Psoas muscle (tissue), 8 donors: ENCODE measurements at places on chromosomes 1 and 21. TPM values are rescaled to one million over a fixed set of nuclear protein-coding genes. Genes with fewer than 3 reads are reported as not detected.

- DNase-seq: peak; percentile 97
Observed at GRCh38 chr1:45521413-45522323, at the start of gene PRDX1. PRDX1 (minus strand) TSS chr1:45521884; CDS start chr1:45519043, 2,841 bp downstream.

DNA sequence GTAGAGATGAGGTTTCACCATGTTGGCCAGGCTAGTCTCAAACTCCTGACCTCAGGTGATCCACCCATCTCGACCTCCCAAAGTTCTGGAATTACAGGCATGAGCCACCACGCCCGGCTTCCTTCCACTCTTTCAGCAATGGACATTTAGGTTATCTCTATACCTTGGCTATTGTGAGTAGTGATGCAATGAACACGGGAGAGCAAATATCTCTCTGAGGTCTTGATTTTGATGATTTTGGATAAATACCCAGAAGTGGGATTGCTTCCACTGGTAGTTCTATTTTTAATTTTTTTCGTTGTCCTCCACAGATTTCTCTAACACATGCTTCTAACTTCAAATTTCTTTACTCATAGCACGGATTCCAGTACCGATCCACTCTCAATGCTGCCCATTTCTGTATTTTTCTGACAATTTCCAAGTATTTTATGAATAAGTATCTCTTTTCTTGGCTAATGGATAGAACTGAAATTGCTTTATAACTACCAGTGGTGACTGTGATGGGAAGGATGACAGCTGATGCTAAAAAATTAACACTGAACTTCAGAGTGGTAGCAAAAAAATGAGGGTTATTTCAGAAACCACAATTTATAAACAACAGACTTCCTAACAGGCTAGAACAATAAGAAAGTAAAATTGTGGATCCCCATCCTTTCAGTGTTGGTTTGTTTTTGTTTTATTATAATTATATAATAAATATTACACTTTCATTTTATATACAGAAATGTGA lies 327.5 kb upstream of the RUNX1 start:
- no peak for DNase-seq

DNA sequence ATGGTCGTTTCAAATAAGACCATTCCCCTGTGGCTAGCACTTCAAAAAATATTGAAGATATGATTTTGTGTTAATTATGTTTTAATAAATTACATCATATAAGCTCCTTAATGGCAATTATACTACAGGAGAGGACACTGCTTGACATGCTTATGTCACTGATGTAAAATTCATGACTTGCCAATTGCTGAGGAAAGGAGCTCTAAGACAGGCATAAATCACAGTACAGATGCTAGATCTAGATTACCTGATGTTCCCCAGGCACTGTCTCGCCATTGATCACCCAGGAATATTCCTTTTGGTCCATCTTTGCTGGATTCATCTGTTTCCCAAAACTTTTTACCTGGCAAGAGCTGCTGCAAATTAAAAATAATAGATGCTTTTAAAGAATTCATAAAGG lies 58.8 kb downstream of the PUM1 start:
- no peak for DNase-seq

GRCh38 chr1:219177363-219177762 lies 3.7 kb downstream of the LYPLAL1 start:
- DNase-seq: no peak

- no peak for DNase-seq
Observed at GRCh38 chr1:92444351-92444750, 42.4 kb downstream of the GFI1 start.

DNA sequence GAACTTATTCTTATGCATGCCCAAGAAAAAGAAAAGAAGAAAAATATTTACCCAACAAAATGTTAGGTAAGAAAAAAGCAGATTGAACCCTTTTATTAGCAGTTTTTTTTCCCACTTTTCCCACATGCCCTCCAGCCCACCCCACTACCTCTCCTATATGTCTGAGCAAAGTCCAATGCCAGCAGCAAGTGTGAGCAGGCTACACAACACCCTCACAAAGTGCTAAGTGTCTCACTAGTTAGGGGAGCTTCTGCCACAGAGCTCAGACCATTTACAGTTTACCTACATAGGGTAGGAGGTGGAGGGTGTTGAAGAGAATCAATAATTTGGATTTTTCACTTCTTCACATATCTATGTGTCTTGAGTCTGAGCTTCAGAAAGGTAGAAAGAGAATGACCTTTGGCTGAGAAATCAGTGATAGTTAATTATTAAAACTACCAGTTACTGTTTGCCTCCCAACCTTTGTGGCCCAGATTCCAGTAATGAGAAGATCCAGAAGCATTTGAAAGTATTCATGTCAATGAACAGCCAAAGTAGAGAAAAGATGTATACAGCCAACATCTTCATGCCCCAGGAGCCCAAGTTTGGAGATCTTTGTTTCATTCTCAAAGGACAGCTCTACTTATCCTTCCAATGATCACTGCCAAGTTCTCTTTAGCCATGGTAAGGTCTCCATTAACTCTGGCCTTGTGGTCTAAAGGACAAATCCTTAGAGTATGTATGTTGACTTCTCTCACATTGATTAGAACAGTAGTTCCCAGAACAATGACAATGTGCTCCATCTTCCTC lies 26.2 kb downstream of the OR10J5 start:
- DNase-seq: no peak

- DNase-seq: no peak
Observed at GRCh38 chr1:155012776-155013602, 10.4 kb downstream of the ZBTB7B start.

DNA sequence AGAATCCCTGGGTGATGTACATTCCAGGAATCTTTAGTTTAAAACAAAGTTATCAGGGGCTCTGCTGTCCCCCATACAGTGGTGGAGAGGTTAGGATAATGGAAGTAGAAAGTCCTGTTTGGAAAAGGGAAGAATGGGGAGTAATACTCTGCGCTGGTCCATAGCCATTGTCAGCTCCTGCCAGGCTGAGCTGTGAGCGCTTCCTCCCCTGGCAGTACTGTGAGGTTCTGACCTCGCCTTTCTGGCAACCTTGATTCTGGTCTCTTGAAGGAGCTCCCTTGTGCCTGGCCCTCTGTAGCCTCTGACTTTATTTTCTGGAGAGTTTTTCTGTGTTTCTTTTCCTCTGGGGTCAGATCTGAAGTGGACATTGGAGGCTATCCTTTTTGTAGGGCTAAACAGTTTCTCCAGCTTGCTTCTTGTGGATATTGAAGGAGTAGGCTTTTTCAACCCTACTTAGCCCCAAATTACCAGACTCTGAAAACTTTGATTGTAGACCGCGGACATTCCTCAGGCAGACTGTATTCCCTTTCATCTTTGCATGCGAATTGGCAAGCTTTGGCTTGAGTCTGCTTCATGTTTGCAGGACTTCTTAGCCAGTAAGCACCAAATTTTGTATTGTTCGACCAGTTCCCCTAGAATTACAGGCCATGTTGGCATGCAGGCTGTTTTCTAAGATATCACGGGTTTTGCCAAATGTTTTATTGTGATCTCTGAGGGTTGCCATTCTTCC lies 13.8 kb downstream of the UBE4B start:
- DNase-seq: peak; percentile 40

GRCh38 chr1:92367496-92367895 lies 68.6 kb downstream of the RPAP2 start:
- no peak for DNase-seq

GRCh38 chr1:3417082-3417739 lies 37.3 kb upstream of the ARHGEF16 start:
- DNase-seq: no peak

GRCh38 chr1:6051423-6051822 lies 5.7 kb downstream of the KCNAB2 start:
- no peak for DNase-seq

DNA sequence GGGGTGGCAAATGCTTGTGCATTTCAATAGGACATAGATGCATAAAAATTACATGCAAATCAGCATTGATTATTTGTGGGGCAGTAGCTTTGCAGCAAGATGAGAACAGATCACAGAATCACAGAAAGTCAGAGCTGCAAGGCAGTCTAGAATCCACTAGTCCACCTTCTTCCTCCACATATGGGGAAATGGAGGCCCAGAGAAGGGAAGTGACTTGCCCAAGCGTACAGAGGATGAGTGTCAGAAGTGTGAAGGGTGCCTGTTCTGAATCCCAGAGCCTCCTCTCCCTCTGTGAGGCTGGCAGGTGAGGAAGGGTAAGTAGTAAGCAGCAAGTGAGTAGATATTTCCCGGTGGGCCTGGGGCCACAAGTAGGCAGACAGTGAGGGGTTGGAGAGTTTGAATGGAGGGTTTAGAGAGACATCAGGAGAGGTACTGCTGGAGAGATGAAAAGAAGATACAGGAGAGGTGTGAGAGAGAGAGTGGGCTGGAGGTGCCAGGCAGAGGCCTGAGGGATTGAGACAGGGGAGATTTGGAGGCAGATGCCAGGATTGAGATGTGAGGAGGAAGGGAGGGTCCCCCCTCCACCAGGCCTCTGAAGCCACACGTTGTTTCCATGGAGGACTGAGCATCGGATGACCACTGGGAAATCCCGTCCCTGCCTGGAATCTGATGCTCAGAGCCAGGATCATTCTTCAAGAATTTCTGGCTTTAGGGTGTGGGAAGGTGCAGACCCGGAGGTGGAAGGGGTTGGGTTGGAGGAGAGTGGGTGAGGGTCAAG lies 4.8 kb upstream of the MYOG start:
- DNase-seq: no peak

DNA sequence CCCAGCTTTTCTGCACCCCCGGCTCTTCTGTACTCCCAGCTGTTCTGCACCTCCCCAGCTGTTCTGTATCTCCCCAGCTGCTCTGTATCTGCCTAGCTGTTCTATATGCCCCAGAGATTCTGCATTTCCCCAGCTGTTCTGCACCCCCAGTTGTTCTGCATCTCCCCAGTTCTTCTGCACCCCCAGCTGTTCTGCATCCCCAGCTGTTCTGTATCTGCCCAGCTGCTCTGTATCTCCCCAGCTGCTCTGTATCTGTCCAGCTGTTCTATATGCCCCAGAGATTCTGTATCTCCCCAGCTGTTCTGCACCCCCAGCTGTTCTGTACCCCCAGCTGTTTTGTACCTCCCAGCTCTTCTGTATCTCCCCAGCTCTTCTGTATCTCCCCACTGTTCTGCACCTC lies 41.1 kb downstream of the UMODL1 start:
- DNase-seq: no peak

GJB5 gene
- not detected for total RNA-seq

DNAJC28 gene
- 3.5 TPM for total RNA-seq

BCAR3 gene
- total RNA-seq: 23.7 TPM

ADSS2 gene
- total RNA-seq: 13.5 TPM

GUCA2A gene
- total RNA-seq: not detected

HPDL gene
- 1.4 TPM for total RNA-seq

CENPF gene
- total RNA-seq: 1.2 TPM
